Vagina (tissue), 2 donors: ENCODE measurements at places on chromosomes 5 and 9. TPM values are rescaled to one million over a fixed set of nuclear protein-coding genes. Genes with fewer than 3 reads are reported as not detected.

Gene PCA3
- total RNA-seq, result not detected

Gene TMC1
- total RNA-seq, result not detected

Gene TRAF1
- 6.9 TPM for total RNA-seq

Gene IL13
- total RNA-seq, result not detected

Gene GPRIN1
- total RNA-seq, result 0.49 TPM

Gene CDC20B
- not detected for total RNA-seq

Gene FSD1L
- 4.2 TPM for total RNA-seq

GRCh38 chr5:148834689-148835088 lies 8.3 kb downstream of the ADRB2 start:
- H3K27ac ChIP-seq, result no peak overlapping the region
- H3K4me1 ChIP-seq, result peaks cover 40% of the 10 kb centered on the region
- DNase-seq, result no peak

GRCh38 chr5:93886098-93886806 lies 144.9 kb upstream of the POU5F2 start:
- H3K4me1 ChIP-seq, result no peaks in the 10 kb centered on the region
- no peak overlapping the region for H3K27ac ChIP-seq
- no peak for DNase-seq

DNA sequence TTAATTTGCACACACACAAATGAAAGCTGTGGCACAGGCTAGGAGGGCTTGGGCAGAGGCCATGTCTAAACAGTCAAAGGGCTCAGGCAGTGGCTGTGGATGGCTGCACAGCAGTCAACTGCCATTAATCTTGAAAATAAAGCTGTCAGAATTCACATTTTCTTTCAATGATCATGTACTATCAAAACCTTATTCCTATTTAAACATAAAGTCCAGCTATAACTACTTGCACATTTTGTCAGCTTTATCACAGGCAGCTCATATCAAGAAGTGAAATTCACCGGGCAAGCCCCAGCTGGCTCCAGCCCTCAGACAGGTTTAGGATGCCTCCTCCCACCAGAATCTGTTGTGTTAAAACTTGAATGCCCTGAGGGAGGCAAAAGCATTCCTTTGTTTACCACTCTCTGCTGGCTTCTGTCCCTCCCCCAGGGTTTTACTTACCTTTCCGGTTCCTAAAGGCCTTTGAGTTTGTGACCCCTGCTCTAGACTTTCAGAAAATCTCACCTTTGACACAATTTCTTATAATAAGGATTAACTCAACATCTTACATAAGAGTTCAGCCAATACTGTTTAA lies 54.9 kb upstream of the GRAMD2B start:
- no peaks in the 10 kb centered on the region for H3K4me1 ChIP-seq
- no peak overlapping the region for H3K4me3 ChIP-seq
- no peaks in the 10 kb centered on the region for H3K36me3 ChIP-seq
- peak overlapping the region; percentile 10 for H3K27ac ChIP-seq
- H3K27me3 ChIP-seq, result no peaks in the 10 kb centered on the region
- DNase-seq, result no peak

DNA sequence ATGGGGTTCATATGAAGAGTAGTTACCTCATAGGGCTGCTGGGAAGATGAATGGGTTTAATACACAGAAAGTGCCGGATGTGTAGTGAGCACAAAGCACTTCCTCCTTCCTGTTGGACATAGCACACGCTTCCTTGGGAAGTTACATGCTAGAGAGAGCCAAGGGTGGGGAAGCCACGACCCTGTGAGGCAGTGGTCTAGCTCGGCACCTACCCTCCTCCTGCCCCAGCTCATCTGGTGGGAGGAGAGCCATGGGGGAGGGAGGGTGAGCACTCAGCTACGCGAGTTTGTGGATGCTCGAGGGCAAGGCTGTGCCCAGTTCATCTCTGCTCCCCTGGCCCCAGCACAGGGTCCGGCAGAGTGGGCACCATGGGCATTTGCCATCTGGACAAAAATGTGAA lies 43.6 kb upstream of the NEK6 start:
- H3K36me3 ChIP-seq, result no peaks in the 10 kb centered on the region
- no peak overlapping the region for H3K4me3 ChIP-seq
- DNase-seq, result peak; percentile 64
- peaks cover 7% of the 10 kb centered on the region for H3K4me1 ChIP-seq

DNA sequence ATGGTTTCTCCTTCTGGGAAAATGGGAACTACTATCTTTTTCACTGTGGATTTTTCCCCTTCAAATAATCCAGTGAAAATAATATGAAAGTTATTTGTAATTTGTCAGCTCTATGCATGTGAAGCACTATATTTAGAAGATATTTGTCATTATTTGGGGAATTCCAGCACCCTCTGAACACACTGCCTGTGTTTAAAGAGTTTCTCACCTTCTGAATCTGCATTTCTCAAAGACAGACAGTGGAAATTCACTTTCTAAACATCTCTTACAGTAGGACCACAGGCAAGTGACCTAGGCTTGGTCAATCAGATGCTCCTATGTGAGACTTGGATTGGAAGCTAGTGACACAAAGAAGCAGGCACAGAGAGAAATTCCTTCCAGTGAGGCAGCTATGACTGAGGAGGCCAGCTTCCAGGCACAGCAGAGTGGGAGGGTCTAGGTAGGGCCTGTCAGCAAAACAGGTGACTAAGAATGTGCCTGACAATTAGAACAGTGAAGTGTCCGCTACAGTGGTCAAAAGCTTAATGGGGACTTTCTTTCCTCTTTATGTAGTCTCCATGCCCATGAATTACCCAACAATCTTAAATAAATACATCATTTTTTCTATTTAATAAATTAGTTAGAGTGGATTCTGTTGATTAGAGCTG lies 167.2 kb downstream of the HMHB1 start:
- no peak overlapping the region for H3K27ac ChIP-seq
- no peak for DNase-seq
- no peaks in the 10 kb centered on the region for H3K27me3 ChIP-seq
- no peaks in the 10 kb centered on the region for H3K4me1 ChIP-seq
- H3K4me3 ChIP-seq, result no peak overlapping the region

GRCh38 chr9:83509402-83509801 lies 28.8 kb downstream of the FRMD3 start:
- H3K4me3 ChIP-seq, result no peak overlapping the region
- H3K4me1 ChIP-seq, result no peaks in the 10 kb centered on the region
- no peak overlapping the region for H3K27ac ChIP-seq
- no peaks in the 10 kb centered on the region for H3K36me3 ChIP-seq
- no peak for DNase-seq

DNA sequence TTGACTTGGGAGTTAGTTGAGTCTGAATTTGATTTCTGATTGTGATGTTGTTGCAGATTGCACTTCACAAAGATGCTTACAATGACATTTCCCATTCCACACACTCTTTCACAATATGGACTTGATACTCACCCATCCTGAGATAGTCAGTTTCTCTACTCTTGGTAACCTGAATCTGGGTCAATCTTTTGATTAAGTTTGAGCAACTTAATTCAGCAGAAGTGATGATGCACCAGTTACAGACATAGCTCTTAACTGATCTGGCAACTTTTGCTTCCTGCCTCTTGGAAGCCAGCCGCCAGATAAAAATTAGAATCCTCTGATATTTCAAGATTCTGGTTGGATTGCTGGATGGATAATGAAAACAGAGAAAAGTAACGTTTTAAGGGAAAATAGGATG lies 79.7 kb upstream of the OSMR start:
- DNase-seq, result no peak
- no peak overlapping the region for H3K27ac ChIP-seq
- no peaks in the 10 kb centered on the region for H3K27me3 ChIP-seq
- no peak overlapping the region for H3K4me3 ChIP-seq

- H3K27ac ChIP-seq, result no peak overlapping the region
- H3K36me3 ChIP-seq, result no peaks in the 10 kb centered on the region
- no peaks in the 10 kb centered on the region for H3K27me3 ChIP-seq
Observed at GRCh38 chr9:121944711-121945191, 148.4 kb downstream of the TTLL11 start.

DNA sequence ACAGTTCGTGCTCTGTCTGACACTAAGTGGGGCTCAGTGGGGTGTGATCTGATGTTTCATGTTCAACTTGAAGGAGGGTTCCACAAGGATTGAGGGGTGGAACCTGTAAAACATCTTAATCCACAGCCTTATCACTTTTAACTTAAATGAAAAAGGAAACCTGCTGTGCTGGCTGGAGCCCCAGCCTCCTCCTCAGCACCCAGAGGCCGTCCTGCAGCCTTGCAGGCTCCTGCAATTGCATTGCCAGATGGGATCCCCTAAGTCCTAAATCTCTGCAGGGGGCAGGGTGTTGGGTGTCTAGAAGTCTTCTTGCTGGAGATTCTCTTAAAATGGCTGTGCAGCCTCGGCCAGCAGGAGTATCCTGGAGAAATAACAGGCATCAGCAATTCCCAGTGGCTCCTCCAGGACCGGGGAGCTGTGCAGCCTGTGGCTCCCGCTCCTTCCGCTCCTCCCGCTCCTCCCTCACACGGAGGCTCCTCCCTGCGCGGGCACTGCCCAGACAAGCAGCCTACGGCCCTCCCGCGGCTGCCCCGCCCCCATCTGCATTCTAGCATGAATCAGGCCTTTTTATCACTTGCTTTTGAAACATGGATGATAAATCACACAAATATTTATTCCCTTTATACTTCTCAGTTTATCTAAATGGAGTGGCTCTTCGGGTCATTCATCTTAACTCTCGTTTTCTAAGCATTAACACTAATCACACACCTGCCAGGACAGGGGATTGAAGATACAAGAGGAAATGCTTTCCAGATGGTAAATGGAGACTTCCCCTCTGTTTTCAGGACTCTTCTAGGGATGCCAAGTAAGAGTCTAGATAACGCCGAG lies 131.0 kb downstream of the ADAMTS16 start:
- H3K27ac ChIP-seq, result no peak overlapping the region
- no peak for DNase-seq
- H3K4me3 ChIP-seq, result peak overlapping the region; percentile 1
- no peaks in the 10 kb centered on the region for H3K36me3 ChIP-seq

- H3K4me1 ChIP-seq, result peaks cover 11% of the 10 kb centered on the region
- H3K27me3 ChIP-seq, result no peaks in the 10 kb centered on the region
- H3K27ac ChIP-seq, result peak overlapping the region; percentile 62
- no peaks in the 10 kb centered on the region for H3K36me3 ChIP-seq
- H3K4me3 ChIP-seq, result no peak overlapping the region
- DNase-seq, result no peak
Observed at GRCh38 chr9:99362321-99362720, 140.2 kb downstream of the SEC61B start.

- no peak overlapping the region for H3K4me3 ChIP-seq
- no peak overlapping the region for H3K27ac ChIP-seq
- H3K4me1 ChIP-seq, result no peaks in the 10 kb centered on the region
- no peak for DNase-seq
- H3K36me3 ChIP-seq, result no peaks in the 10 kb centered on the region
- no peaks in the 10 kb centered on the region for H3K27me3 ChIP-seq
Observed at GRCh38 chr9:78592811-78593210, 295.9 kb downstream of the PSAT1 start.

GRCh38 chr5:81147886-81148571 lies 85.1 kb upstream of the CKMT2 start:
- no peak overlapping the region for H3K27ac ChIP-seq
- H3K27me3 ChIP-seq, result no peaks in the 10 kb centered on the region
- H3K4me3 ChIP-seq, result no peak overlapping the region
- no peaks in the 10 kb centered on the region for H3K36me3 ChIP-seq
- no peak for DNase-seq
- H3K4me1 ChIP-seq, result peaks cover 8% of the 10 kb centered on the region

- no peaks in the 10 kb centered on the region for H3K27me3 ChIP-seq
- H3K36me3 ChIP-seq, result no peaks in the 10 kb centered on the region
- no peak overlapping the region for H3K4me3 ChIP-seq
- peaks cover 36% of the 10 kb centered on the region for H3K4me1 ChIP-seq
Observed at GRCh38 chr5:95919658-95920057, 42.0 kb downstream of the ELL2 start.

DNA sequence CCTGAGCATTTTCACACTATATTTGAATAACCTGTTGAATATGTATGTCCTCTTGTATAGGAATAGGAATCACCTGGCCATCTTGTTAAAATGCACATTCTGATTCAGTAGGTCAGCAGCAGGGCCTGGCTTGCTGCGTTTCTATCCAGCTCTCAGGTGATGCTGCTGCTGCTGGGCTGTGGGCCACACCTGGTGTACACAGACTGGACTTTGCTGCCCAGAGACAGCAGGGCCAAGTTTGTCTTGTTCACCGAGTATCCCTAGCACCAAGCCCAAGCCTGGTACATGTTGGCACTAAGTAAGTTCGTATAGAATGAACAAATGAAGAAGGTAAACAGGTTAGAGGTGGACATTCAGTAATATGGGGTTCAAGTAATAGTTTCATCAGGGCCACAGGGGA lies 151.3 kb downstream of the SPOCK1 start:
- H3K27ac ChIP-seq, result no peak overlapping the region
- H3K36me3 ChIP-seq, result no peaks in the 10 kb centered on the region
- H3K4me1 ChIP-seq, result no peaks in the 10 kb centered on the region
- no peak overlapping the region for H3K4me3 ChIP-seq

GRCh38 chr5:155134130-155134529 lies 120.6 kb downstream of the KIF4B start:
- DNase-seq, result no peak
- H3K36me3 ChIP-seq, result no peaks in the 10 kb centered on the region
- H3K4me3 ChIP-seq, result no peak overlapping the region
- H3K27me3 ChIP-seq, result no peaks in the 10 kb centered on the region
- no peak overlapping the region for H3K27ac ChIP-seq

GRCh38 chr5:174177976-174178605 lies 132.6 kb downstream of the NSG2 start:
- H3K4me1 ChIP-seq, result no peaks in the 10 kb centered on the region
- peak; percentile 81 for DNase-seq
- no peaks in the 10 kb centered on the region for H3K36me3 ChIP-seq
- H3K4me3 ChIP-seq, result no peak overlapping the region
- H3K27me3 ChIP-seq, result no peaks in the 10 kb centered on the region
- H3K27ac ChIP-seq, result no peak overlapping the region

- H3K27me3 ChIP-seq, result no peaks in the 10 kb centered on the region
- H3K4me1 ChIP-seq, result no peaks in the 10 kb centered on the region
- no peak for DNase-seq
- H3K36me3 ChIP-seq, result no peaks in the 10 kb centered on the region
- H3K27ac ChIP-seq, result peak within 1 kb of the TSS; percentile 52
Observed at GRCh38 chr5:31193591-31194467, at the start of gene CDH6. Gene CDH6, plus strand, starts transcription at chr5:31193686. Its CDS starts 73,788 bp downstream, at chr5:31267474.

DNA sequence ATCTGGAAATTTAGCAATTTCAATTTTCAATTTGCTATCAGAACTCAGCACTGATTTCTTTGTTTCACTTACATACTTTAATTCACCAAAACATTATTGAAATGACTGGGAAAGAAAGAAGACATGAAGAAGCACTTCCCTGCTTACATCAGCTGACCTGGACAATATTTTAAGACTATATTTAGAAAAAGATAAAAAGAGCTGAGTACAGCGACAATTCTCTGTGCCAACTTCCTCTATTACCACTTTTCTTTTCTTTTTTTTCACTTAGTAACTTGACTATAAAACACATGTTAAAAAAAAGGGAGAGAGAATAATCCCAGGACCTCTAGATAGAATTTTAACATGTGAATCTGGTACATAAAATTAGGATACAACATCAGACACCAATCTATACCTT lies 35.6 kb downstream of the MEF2C start:
- DNase-seq, result no peak
- H3K36me3 ChIP-seq, result no peaks in the 10 kb centered on the region
- no peaks in the 10 kb centered on the region for H3K4me1 ChIP-seq
- no peaks in the 10 kb centered on the region for H3K27me3 ChIP-seq
